NCI-H510A (cell line): ENCODE measurements at places on chromosomes 5 and 9.

- DNase-seq = no peak
Measured at GRCh38 chr9:93132287-93132927, 1.6 kb downstream of the NINJ1 start.

- no peak for DNase-seq
Measured at GRCh38 chr5:175124251-175124813, 319.6 kb downstream of the DRD1 start.

DNA sequence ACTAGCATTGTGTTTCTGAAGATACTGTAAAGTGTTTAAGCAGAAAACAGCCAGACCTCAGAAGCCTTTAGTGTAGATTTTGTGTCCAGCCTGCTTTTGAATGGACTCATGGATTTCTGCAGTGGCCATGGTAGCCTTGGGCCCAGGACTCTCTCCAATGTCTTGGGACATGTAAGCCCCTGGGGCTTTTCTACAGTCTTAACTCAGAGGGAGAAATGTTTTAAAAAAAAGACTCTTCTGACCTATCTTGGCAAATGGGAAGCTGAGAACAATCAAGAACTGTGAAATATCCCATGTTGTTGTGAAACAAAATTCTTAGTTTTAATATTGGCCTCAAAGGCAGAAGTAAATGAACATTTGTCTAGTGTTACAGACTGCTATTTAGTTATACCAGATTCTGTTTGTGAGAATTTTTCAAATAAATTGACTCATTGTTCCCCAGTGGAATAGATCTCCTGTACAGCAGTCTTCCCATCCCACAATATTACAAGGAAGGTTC, 112.5 kb upstream of the DMAC1 start:
- DNase-seq = no peak

DNA sequence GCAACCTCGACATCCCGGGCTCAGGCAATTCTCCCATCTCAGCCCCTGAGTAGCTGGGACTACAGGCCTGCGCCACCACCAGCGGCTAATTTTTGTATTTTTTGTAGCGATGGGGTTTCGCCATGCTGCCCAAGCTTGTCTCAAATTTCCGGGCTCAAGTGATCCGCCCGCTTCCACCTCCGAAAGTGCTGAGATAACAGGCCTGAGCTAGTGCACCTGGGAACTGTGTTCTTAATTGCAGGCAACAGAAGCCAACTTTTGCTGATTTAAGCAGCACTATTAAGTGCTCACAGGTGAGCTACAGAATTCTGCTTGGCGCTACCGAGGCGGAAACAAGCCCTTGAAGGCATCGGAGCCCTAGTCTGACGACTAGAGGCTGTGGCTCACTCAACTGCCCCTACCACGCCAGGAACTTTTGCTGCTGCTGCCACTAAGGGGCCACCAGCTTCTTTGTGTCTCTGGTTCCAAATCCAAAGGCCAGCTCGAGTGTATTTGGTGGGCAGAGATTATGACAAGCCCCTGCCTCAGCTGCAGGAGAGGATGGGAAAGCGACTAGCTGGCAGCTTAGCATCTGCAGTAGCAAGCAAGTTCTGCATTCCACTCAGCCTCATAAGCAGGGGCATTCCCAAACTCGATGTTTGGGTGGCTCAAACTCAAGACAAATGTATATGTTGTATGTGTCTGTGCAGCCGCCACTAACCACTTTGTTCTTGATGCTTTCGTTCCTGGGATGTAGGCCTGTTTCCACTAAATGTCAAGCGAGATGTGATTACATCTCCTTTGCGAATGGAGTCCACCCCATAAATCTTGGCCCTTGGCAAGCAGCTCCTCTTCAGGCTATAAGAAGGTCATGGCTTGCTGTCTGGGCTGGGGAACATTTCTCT, 10.6 kb upstream of the HMCN2 start:
- peak; percentile 66 for DNase-seq

GRCh38 chr9:118961857-118962256, 407.4 kb downstream of the BRINP1 start:
- DNase-seq = no peak

DNA sequence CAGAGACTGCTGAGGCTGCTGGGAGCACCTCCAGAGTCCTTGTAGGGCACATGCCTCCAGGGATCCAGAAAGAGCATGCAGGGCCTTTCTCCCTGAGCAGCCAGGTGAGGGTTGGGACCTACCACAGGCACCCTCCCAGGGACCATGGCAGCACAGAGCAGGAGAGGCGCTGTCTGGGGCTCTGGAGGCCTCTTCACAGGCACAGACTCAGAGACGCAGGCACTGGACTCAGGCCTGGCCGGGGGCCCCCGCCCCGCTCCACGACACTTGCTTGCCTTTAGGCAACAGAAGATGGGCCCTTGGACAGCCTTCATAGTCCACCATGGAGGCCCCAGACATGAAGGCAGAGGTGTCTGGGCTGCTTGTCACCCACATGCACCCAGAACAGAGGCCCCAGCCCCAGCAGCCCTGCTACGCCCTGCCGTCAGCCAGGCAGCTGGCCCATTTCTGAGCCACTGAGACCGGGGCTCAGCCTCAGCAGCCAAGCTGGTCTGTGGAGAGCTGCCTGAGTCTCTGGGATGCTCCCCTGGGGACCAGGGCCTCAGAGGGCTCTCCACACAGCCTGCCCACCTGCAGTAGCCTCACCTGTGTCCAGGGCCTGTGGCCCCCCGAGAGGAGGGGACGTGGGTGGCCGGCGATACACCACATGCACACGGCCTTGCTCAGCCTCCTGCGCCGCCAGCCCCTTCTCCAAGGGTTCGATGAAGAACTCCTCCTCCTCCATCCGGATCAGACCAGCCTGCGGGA, 72.8 kb downstream of the ADAMTS2 start:
- DNase-seq = no peak

DNA sequence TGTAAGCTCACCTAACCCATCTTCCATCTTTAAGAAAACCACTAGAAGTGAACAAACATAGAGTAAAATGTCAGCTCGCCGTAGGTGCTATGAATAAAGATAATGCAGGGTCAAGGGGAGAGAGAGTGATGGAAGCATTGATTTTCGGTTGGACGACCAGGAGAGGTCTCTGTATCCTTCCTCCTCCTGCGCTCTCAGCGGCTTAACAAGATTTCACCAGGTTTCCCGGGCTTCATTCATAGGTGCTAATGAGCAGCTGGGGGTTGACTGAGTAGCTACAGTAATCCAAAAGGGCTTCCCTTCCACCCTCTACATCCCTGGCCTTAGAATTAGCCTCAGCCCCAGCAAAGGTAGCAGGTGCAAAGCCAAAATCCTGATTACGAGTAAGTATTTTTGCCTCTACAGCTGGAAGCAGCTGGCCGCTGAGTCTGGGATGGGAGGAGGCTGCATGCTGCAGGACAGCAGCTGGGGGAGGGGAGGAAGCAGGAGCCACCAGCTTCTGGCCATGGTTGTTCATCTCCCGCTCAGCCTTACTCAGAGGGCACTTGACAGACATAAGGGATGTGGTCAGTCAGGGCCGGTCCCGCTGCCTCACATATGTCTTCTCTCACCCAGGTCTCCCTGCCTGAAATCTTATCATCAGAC, 112.0 kb upstream of the IL12B start:
- no peak for DNase-seq

DNA sequence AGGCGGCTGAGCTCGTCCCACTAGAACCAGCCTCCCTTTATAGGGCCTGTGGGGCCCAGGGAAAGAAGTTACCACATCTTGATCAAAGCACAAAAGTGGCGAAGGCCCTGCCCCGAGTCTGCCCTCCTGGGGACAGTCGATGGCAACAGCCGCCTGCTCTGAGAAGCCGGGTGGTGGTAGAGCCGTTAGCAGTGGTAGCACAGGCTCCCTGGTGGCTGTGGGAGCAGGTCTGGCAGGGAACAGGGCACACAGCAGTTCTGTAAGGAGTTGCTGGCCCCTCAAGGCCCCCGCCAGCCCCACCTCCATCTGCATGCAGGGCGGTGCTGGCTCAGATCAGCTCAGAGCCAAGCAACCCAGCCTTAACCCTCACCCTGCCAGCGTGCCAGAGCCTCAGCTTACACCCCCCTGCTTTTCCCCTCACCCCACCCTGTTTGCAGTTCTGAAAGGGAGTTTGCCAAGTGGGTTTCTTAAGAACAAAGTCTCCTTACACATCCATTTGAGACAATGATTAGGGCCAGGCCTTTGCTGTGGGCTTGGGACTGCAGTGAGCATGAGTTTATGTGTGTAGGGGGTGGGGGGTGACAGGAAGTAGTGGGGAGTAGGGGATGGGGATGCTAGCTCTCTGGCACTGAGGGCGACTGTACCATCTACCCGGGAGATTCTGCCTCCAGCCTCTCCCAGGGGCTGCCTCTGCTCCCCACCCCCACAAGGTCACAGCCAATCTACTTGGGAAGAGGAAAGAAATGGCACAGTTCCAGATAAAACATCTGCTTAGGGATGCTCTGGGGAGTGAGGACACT, 11.8 kb downstream of the ACSL6 start:
- no peak for DNase-seq

GRCh38 chr5:74296685-74297408, 343.7 kb downstream of the ENC1 start:
- DNase-seq = no peak

DNA sequence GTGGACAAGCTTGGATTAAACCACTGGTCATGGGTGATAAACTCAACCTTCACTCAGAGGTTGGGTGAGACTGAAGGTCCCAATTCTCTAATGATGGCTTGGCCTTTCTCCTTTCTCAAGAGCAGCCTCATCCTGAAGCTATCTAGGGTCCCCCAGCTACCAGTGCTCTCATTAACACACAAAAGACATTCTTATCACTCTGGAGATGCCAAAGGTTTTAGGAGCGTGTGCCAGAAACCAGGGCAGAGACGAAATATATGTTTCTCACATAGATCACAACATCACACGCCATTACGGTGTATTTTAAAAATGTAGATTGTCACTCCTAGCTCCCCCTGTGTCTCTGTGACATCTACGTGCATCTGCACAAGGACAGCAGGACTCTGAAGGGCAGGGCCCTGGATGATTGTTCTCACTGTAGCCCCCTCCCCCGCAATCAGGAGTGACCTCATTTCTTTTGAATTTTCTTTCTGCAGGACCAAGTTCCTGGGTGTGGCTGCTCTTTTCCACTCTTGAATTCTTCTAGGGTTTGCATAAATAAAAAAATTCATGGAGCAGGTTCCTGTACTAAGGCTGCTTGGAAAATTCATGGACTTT, 311.3 kb downstream of the GADD45G start:
- DNase-seq = no peak

DNA sequence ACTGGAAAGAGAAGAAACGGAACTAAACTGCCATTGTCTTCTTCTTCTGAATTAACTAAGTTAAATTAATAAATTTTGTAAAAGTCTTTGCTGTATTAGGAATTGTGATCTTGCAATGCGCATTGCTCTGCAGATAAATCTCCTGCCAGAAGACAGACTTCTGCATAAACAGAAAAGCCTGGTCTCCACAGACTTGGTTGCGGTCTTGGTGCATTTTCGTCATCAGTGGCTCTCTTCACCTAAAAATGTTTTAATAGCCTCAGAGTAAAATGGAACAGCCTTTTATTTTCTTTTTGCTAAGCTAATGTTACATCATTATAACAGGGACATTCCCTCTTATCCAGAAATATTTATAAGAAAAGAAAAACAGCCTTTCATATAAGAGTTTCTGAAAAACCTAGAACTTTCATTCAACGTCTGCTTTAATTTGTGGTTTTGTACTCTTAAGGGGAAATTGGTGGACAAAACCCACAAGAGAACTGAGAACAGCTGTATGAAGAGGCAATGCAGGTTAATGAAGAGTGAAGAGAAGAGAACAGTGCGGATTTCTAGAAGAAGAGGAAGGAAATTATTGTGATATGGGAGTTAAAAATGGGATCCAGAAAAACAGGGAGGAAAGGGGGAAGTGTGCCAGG, 10.1 kb downstream of the IFNA5 start:
- DNase-seq = no peak

DNA sequence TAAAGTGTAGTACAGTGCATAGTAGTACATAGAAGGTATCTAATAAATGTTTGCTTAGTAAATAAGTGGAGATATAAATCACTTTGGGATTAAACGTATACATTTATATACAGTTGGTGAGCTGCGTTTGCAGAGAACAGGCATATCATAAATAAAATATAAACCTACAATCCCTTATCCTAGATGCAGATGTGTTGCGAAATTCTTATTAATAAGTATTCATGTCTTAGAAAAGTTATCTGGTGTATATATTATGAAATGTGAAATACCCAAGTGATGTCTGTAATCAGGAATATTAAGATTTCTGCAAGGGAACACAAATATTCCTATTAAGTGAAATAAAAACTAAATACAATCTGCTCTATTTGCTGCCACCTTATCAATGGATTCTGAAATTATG, 8.8 kb downstream of the CCNH start:
- DNase-seq = no peak

DNA sequence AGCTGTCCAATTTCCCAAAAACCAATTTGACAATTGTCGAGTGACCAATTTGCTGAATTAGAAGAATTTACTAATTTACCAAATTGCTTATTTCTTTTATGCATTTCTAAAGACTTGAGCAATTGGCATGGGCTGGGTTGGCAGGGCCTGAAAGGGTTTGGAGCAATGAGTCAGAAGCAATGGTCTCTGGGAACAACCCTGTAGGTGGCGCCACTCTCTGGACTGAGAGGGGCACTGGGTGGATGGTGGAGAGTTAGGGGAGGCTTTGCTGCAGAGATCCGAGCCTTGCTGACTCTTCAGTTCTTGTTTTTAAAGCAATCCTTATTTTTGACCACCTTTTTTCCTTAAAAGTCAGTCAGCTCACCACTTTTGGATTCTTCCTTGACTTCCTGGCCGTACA, 71.5 kb upstream of the RPS23 start:
- no peak for DNase-seq

DNA sequence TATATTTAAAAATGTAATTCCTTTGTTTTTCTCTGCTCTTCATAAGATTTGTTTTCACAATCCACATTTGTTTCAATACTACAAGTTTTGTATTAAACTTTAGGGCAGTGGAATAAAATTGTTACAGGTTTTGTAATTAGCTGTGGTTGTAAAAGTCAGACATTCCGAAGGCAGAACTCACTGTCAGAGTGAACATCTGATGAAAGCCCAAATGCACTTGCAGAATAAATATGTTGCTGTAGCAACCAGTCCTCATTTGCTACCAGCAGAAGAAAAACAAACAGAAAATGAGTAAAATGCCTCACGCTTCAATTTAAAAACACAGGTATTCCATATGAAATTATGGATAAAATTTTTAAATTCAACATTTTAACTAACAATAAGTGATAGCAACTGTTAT, 740.1 kb upstream of the FAM174A start:
- DNase-seq = no peak

DNA sequence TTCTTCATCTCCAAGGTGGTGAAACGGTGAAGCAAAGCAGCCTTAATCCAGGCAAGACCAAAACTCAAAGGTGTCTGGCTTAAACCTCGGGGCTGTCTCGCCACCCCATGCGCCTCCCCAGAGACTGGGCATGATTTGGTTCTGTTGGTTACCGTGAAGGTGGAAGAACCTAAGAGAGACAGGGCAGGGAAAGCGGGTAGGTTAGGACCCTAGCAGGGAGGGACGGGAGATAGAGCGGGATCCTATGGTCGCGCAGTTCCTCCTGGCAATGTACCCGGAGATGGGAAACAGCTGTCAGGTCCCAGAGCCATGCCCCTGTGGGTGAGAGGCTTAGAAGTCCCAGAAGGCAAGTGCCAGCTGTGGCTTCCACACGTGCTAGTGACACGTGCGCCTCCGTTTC, 418.3 kb upstream of the IRX1 start:
- no peak for DNase-seq
